Neural cell (in vitro differentiated cells): ENCODE measurements at places on chromosomes 3 and 15. TPM values are rescaled to one million over a fixed set of nuclear protein-coding genes. Genes with fewer than 3 reads are reported as not detected.

NANOGP8 gene
- not detected in 2 replicates for polyA plus RNA-seq

COL7A1 gene
- 45.3 and 53.6 TPM in 2 replicates for polyA plus RNA-seq

CPEB1 gene
- 0.61 and 1.3 TPM in 2 replicates for polyA plus RNA-seq

DYNLT2B gene
- polyA plus RNA-seq, result 245 and 276 TPM in 2 replicates
